ENCODE measurements at places on chromosomes 1 and 21.

DNA sequence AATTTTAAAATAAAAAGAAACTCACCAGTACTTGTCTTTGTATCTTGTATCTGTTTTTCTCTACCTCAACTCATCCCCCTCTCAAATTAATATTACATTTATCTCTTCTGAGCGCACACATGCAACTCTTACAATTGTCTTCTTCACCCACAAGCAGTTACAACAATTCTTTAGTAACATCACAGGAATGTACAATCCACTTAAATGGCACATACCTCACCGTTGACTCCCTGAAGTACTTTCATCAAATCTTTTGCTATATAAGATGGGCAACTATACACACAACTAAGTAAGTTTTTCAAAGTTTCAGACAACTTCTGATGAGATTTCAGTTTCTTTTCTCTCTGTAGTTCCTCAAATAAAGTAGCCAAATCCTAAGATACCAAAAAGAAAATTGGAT, 28.3 kb downstream of the HEATR1 start:
- DNase-seq, result no peak

GRCh38 chr1:162390396-162391185, 9.1 kb downstream of the C1orf226 start:
- no peak for DNase-seq

- DNase-seq, result no peak
These were observed 275.8 kb downstream of the VAV3 start for GRCh38 chr1:107689159-107689558.

DNA sequence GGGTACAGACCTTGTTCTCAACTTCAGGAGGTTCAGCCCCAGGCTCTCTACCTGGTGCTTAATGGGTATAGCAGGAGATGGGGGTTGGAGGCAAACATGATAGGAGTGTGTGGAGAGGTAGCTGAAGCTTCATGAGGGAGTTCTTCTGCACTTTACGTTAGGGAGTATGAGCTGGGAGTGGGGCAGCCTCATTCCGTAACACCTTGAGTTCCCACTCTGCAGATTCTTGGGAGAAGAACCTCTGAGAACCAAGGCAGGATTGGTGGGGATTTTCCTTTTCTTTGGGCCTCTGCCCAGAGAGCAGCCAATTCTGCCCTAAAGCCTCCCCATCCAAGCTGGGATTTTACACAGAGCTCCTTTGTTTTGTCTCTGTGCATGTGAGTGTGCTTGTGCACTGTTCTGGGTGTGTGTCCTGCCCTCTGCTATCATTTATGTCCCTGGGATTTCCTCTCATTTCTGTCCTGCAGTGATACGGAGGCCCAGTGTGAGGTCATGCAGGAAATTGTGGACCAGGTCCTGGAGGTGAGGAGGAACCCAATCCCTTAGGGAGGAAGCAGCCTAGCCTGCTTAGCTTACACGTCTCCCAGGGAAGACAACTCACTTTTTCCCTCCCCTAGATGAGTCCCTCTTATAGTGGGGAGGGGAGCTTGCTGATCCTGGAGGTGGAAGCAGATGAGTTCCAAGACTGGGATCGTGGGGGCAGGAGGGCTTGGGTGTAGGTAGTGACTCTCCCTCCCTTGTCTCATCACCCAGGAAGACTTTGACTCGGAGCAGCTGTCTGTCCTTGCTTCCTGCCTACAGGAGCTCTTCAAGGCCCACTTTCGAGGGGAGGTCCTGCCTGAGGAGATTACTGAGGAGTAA, 11.6 kb upstream of the SLC27A3 start:
- no peak for DNase-seq

- no peak for DNase-seq
These were observed 33.9 kb upstream of the PTPRC start for GRCh38 chr1:198604975-198605374.

DNA sequence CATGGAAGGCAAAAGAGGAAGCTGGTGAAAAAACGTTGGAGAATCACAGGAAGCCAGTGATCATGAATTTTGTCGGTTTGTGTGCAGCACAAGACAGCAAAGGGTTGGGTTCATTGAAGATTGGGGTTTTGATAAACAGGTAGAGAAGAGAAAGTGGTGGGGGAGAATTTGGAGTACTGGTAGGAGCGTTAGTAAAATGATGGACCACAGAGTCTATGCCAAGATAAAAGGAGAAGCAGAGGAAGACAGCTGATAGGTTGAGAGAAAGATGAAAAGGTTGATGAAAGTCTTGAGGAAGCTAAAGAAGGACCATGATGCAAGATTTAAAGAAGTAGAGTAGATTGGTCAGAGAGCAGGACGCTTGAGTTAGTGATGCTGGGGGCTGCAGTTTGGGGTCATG, 156.8 kb upstream of the POU3F1 start:
- no peak for DNase-seq

GRCh38 chr1:177171536-177172123, 872 bp downstream of the BRINP2 start:
- DNase-seq, result no peak

GRCh38 chr1:76073481-76073880, 1.1 kb upstream of the ST6GALNAC3 start:
- no peak for DNase-seq

DNA sequence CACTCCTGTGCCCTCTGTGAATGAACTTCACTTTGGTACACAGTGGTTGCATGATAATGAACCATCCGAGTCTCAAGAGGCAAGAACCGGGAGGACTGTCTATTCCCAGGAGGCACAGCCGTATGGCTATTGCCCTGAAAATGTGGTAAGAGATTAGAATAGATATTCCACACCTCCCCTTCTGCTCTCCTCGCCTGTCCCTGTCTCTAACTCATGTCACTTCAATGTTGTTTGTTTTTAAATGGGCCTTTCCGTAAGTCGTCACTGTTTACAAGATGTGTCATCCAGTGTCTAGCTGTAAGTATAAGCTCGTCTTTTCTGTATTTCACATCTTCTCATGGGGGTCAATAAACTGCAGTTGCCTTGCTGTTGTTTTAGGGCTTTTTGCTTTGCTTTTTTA, 122.2 kb downstream of the PATJ start:
- DNase-seq, result no peak

GRCh38 chr1:145927916-145928643, 796 bp upstream of the RBM8A start:
- peak; percentile 21 for DNase-seq

- DNase-seq, result no peak
These were observed at the start of gene MRAP for GRCh38 chr21:32298658-32299081. MRAP (plus strand) TSS chr21:32298855; CDS start chr21:32298972, 117 bp downstream.

- no peak for DNase-seq
These were observed 63.7 kb downstream of the TOR3A start for GRCh38 chr1:179145521-179145920.

GRCh38 chr1:56437959-56438358, 141.4 kb downstream of the PLPP3 start:
- DNase-seq, result no peak

DNA sequence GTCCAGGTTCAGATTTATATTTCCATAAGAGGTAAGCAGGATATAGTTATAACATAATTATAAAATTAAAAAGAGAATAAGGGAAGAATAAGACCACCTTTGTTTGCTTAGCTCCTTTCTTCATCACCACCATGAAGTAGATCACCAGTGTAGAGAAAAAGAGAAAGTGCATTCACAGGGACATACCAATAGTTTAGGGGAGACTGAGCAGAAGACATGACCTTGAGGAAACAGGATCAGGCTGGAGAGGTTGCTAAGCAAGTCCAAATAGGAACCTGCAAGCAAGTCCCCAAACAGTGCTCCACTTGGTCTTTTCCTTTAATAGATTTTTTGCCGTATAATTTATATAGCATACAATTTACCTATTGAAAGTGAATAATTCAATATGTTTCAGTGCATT, 63.0 kb downstream of the KCNT2 start:
- DNase-seq, result no peak

DNA sequence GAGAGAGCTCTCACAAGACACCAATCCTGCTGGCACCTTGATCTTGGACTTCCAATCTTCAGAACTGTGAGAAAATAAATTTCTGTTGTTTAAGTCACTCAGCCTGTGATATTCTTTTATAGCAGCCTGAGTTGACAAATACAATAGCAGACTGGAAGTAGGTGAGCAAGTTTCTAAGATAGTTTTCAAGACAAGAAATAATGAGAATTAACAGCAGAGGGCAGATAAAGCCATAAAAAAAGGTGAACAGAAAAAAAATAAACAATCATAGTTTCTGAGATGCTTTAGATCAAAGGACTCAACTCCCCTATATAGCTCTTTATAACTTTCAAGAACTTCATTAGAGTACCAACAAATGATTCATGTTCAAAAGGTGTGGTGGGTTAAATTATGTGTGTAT, 119.8 kb downstream of the PLPPR5 start:
- DNase-seq, result no peak

DNA sequence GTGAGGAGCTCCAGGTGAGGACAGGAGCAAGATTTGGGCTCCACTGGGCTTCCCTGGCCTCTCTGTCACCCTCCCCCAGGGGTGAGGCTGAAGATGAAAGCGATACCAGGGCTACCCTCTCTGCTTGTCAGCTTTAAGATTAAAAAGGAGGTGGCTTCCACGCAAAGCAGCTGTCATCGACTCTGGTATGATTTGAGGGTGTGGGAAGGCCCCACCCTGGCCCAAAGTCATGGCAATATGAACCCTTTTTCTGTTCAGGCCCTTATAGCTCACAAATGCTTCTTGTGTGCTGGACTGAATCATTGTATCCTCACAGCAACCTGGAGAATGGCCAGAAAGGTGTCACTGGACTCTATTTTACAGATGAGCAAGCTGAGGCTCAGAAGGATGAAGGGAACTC, 41.6 kb downstream of the NUAK2 start:
- peak; percentile 22 for DNase-seq

- no peak for DNase-seq
These were observed 774.7 kb upstream of the ADGRL4 start for GRCh38 chr1:79781261-79781660.

GRCh38 chr1:30106125-30106524, 617.3 kb downstream of the MATN1 start:
- DNase-seq, result peak; percentile 20

GRCh38 chr1:48691429-48692001, 85.2 kb downstream of the BEND5 start:
- no peak for DNase-seq

GRCh38 chr1:147771226-147772125, 11.1 kb upstream of the GJA5 start:
- DNase-seq, result no peak

GRCh38 chr1:85363521-85363920, 87.1 kb upstream of the BCL10 start:
- DNase-seq, result no peak

- DNase-seq, result no peak
These were observed 150.2 kb downstream of the ST6GALNAC3 start for GRCh38 chr1:76224752-76225151.

GRCh38 chr1:160767395-160768294, 28.3 kb upstream of the LY9 start:
- DNase-seq, result peak; percentile 63

- DNase-seq, result no peak
These were observed 503.8 kb upstream of the PLXNA2 start for GRCh38 chr1:208747979-208748378.

- DNase-seq, result no peak
These were observed 38.0 kb downstream of the NUAK2 start for GRCh38 chr1:205283270-205284147.

DNA sequence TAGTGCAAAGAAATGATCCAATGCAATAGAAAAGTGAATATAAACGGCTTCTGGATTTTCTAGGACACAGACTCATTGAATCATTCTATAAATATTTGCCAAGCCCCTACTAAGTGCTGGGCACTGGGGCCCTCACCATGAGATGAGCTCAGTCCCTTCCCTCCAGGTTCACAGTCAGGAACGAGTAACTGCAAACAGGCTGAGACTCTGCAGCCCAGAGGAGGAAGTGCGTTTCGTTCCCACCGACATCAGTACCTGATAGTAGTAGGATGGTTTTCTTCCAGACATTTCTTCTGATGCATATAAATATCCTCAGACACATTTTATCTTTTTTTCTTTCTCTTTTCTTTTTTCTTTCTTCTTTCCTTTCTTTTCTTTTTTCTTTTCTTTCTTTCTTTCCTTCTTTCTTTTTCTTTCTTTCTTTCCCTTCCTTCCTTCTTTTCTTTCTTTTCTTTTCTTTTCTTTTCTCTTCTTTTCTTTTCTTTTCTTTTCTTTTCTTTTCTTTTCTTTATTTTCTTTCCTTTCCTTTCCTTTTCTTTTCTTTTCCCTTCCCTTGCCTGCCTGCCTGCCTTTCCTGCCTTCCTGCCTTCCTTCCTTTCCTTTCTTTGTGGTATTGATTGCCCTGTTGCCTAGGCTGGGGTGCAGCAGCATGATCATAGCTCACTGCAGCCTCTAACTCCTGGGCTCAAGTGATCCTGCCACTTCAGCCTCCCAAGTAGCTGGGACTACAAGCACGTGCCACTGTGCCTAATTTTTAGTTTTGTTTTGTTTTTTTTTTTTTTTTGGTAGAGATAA, 135.4 kb downstream of the DISC1 start:
- no peak for DNase-seq

GRCh38 chr1:146035048-146035423, 13.5 kb upstream of the HJV start:
- no peak for DNase-seq

DNA sequence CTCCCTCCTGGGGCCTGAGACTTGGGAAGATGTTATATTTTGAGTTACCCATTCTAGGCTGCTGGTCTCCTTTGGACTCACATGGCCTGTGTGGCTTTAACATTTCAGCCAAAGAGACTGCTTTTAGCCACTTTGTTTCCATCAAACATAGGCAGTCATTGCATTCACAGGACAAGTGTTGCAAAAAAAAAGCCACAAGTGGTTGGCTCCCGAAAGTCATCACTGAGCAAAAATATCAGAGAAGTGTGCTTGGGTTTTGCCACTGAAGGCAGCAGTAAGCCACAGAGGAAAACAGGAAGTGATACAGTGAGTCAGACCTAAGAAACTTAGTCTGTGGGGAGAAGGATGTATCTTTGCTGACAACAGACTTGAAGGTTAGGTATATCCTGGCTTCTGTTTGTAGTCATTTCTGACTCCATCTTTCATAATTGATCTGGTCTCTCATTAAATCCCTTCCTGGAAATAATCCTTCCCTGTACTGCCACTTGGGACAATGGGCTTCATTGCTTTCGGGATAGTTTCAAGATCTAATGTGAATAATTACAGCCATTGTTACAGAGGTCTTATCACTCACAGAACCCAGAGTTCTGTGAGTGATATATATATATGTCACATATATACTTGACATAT, 80.9 kb downstream of the COLGALT2 start:
- peak; percentile 51 for DNase-seq

- no peak for DNase-seq
These were observed 37.1 kb downstream of the NEXN start for GRCh38 chr1:77925518-77925917.

GRCh38 chr1:89276690-89277089, 4.0 kb upstream of the GBP5 start:
- no peak for DNase-seq

- DNase-seq, result no peak
These were observed 302.8 kb downstream of the MATN1 start for GRCh38 chr1:30420519-30421050.
